Activated CD8-positive, alpha-beta memory T cell treated with anti-CD3 and anti-CD28 coated beads, Interleukin-2, amount 50 U/mL, for 48 hours (primary cell): ENCODE measurements at places on chromosomes 6 and 20.

DNA sequence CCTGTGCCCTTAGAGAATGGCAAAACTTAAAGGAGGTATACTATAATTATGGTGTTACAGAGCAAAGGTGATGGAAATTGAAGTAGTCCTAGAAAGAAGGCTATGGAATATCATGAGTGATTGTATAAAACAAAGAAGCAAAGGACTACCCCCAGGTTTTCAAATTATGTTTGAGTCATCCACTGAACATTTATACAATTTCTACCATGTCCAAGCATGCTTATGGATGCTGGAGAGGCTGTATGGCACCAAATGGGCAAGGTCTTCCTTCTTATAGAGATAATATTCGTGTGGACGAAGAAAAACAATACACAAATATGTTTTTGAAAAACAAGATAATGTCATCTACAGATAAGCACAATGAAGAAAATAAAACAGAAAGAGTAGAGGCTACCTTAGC, 177.5 kb downstream of the KHDC1L start:
- no peak for DNase-seq

- DNase-seq: no peak
Observed at GRCh38 chr6:3355358-3356055, 96.8 kb downstream of the PSMG4 start.

DNA sequence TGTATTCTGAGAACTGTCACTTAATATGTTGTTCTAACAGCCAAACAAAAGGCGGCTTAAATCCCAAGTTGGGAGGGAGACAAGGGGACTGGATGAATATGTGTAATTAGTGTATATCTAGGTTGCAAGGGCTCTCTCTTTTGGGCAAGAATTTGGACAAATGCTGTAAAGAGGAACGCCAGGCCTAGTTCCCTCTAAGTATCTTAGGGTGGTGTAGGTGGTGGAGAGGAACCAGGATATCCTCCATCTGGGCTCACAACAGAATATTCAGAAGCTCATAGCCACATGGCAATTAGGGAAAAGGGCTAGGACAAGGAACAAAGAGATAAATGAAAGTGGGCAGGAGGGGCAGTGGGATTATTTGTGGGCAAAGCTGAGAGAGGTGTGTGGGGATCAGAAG, 149.5 kb downstream of the LRFN2 start:
- no peak for DNase-seq

DNA sequence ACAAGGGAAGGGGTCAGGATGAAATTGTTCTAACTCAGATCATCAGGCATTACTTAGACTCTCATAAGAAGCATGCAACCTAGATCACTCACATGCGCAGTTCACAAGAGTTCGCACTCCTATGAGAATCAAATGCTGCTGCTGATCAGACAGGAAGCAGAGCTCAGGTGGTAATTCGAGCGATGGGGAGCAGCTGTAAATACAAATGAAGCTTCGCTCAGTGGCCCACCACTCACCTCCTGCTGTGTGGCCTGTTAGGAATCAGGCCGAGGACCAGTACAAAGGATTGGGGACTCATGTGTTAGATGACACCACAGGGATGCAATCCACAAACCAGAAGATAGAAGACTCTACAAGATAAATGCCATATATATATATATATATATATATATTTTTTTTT, 31.5 kb upstream of the TOP1 start:
- DNase-seq: peak; percentile 40

DNA sequence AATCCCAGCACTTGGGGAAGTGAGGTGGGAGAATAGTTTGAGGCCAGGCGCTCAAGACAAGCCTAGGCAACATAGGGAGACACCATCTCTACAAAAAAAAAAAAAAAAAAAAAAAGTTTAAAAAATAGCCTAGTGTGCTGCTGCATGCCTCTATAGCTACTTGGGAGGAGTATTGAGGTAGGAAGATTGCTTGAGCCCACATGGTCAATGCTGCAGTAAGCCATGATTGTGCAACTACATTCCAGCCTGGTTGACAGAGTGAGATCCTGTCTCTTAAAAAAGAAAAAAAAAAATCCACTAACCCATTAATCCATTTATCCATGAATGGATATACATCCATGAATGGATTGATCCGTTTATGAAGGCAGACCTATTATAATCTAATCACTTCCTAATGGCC, 1064.6 kb upstream of the EYS start:
- no peak for DNase-seq

DNA sequence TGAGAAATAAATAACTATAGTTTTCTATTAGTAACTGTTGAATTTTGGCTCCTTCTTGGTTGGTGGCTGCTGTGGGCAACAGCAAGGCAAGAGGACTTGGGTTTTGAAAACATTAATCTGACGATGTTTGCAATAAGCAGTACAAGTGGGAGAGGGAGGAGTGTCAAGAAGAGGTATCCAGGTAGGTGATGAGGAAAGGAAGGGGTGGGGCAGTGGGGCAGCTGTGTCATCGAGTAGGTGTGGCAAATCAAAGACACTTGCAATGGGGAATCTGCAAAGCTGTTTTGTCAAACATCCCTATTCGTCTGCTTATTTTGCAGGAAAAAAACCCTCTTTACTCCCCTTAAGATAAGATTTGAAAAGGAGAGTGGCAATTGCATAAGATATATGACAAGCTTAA, 171.9 kb upstream of the MAP3K7 start:
- no peak for DNase-seq

GRCh38 chr6:48626421-48626820, 515.4 kb upstream of the PTCHD4 start:
- DNase-seq: no peak

DNA sequence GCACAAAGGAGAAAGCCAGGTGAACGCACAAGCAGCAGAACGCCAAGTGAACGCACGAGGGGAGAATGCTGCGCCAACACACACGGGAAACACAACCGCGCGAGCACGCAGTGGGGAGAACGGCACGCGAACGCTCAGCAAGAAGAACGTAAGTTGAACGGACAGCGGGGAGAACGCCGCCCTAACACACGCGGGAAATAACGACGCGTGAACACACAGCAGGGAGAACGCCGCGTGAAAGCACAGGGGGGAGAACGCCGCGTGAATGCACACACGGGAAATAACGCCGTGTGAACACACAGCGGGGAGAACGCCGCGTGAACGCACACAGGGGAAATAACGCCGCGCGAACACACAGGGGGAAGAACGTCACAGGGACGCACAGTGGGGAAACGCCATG, 54.7 kb downstream of the RNASET2 start:
- no peak for DNase-seq

- DNase-seq: no peak
Observed at GRCh38 chr20:4193069-4193452, 177.7 kb upstream of the RNF24 start.

DNA sequence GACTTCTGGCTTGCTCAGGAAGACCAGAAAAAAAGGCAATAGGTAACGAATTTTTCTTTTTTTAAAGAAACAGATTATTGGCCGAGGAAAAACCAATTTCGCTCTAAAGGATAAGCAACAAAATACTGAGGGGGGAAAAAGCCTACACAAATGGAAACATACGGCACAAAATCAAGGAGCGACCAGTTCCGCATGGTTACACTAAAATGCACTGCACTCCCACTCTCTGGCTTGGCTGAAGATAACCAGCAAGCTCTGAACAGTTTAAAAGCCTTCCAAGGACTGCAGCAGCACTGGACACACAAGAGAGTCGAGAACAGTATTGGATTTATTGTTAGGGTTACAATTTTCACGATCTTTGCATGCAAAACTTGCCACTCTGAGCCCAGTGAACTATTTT, 881 bp upstream of the MAP7 start:
- DNase-seq: no peak

DNA sequence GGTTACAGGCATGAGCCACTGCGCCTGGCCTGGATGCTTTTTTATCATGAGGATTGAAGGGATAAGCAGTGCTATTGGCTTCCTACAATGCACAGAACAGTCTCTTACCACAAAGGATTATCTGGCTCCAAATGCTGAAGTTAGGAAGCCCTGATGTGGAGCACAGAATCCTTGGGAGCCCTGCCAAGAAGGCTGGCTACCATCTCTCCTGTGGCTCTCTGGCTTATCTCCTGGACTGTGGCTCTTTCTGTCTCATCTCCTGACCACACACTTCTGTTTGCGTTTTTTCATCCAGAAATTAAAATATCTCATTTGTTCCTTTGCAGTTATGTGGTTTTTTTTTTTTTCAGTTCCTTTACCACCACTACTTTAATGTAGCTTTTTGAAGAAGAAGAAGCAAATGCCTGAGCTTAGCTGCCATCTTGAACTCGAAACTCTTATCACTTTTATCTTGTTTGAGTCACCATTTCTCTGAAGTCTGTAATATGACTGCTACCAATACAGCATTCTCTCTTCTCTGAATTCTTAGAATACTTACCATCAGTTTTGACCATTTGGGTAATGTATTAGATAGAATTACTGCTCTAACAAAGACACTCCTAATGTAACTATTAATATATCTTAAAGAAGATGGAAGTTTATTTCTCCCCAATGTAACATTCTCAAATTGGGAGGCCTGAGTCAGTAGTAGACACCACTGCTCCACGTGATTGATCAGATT, 1044.7 kb downstream of the KIF16B start:
- DNase-seq: no peak

DNA sequence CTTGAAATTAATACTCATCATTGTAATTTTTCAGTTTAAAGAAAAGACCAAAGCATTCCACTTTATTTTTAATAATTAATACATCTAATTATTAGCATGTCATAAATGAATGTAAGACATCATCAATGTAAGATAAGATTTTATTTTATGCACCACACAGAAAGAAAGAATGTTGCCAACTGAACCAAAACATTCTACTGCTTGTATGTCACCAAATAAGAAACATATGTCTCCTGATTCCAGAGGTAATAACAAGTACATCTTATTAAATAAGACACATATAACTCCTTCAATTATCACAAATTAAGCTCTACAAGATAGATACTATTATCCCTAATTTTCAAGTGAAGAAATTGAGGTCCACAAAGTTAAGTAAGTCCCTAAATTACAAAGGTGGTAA, 189.5 kb downstream of the GMDS start:
- DNase-seq: no peak

GRCh38 chr20:34976286-34976685, 20.6 kb downstream of the MYH7B start:
- no peak for DNase-seq

DNA sequence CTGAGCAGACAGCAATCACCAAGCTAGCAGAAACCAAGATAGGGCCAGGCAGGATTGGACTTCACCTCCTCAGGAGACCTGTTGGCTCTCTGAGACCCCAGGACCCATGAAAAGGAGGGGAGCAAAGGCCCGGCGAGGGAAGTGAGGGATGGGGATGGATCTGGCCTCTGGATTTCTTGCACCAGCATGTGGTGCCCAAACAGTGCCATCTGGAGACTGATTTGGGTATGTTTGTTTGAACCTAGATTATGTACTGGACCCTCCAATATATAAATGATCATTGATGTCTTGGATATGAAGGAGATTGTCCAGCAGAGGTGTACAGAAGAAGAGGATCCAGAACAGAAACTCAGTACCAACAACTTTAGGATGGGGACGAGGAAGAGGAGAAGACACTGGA, 83.4 kb upstream of the LY86 start:
- DNase-seq: no peak

- no peak for DNase-seq
Observed at GRCh38 chr6:21777846-21778245, 184.3 kb downstream of the SOX4 start.

DNA sequence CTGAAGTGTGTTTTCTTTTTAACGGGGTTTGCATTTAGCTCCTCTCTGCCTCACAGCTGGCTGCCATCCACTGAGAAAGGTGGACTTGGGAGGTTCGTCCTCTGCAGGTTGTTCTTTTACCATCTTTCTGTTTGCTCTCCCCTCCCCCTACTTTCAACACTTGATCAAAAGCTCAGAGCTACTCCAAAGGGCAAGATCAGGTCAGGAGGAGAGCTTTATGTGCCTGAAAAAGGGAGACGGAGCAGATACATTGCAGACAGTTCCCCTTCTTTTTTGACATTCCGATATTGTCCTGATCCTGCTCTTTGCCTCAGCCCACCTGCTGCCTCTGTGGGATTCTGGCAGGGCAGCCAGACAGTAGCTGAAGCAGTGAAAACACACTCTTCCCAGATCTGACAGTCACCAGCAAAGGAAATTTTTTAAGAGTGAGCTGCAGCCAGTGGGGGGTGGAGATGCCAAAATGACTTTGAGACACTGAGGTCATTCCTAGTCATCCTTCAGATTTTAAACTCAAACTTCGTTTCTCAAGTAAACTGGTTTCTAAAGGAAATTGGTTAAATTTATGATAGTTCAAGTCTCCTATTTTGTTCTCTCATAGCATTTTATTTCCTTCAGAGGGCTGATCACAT, 26.5 kb downstream of the SMLR1 start:
- no peak for DNase-seq

DNA sequence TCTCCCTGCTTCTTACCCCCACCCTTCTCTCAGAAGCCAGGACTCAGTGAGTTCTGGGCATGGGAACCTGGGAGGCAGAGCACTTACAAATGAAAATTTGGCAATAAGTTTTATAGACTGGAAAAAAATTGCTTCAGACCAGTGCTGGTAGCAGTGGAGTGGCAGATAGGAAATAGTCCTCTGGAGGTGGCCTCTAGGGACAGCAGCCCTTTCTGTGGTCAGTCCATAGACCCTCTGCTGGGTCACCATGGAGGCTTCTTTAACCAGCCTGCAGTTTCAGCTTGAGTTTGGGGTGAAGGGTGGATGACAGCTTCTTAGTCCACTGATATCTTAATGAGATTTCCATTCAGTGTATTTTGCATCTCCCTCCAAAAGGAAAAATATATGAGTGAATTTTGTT, 179.1 kb downstream of the ARID1B start:
- DNase-seq: no peak

DNA sequence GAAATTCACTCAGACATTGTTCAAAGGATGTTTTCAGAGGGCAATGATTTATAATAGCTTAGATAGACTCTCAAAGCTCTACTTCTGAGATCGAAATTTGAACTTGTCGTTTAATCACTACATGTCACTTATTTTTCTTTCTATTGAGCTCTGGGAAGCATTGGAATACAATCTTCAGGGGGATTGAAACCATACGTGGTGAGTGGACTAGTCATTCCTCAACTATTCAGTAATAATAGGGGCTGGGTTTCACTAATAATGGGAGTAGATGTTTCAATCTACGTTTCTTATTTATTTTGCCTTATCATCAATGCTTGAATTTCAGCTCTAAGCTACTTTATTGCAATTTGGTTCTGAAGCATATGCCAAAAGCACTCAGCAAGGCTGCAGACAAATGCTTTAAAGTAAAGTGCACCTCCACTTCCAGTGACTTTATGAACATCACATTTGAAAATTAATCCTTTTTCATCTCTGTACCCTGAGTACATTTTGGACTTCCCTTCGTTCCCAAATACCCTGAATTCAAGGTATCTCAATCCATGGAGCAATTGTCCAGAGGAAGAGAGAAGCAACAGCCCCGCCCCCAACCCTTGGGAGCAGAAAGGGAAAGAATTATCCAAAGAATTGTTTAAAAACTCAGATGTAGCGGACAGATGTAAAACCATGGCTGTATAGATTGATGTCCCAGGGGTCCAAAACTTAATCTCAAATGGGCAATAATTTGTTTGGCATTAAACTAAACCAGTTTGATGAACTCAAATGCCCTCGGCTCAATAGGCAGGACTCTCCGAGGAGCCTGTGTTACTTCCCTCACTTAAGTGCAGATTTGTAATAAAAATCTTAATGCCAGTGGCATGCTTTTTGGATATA, 68.1 kb downstream of the HFE start:
- no peak for DNase-seq
